ENCODE measurements at places on chromosomes 3 and 15. TPM values are rescaled to one million over a fixed set of nuclear protein-coding genes. Genes with fewer than 3 reads are reported as not detected.

DNA sequence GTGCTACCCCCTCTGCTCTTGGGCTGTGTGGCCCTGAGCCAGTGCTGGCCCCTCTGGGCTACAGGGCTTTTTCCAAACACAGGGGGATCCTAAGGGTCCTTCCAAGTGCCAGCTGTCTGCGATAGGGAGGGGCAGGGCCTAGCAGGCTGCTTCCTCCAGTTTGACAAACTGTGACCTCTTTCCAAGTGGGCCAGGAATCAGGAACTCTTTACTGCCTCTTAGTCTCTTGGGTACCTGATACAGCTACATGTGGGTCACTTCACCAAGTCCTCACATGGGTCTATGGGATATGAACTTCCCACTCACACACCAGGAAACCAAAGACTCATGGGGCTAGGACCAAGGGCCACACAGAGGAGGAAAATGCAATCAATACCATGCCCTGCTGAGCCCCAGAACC, 25.4 kb downstream of the SEC61A1 start:
- no peak for DNase-seq
- no peak overlapping the region for H3K4me3 ChIP-seq
- no peaks in the 10 kb centered on the region for H3K36me3 ChIP-seq
- no peaks in the 10 kb centered on the region for H3K27me3 ChIP-seq
- no peak overlapping the region for H3K27ac ChIP-seq

DNA sequence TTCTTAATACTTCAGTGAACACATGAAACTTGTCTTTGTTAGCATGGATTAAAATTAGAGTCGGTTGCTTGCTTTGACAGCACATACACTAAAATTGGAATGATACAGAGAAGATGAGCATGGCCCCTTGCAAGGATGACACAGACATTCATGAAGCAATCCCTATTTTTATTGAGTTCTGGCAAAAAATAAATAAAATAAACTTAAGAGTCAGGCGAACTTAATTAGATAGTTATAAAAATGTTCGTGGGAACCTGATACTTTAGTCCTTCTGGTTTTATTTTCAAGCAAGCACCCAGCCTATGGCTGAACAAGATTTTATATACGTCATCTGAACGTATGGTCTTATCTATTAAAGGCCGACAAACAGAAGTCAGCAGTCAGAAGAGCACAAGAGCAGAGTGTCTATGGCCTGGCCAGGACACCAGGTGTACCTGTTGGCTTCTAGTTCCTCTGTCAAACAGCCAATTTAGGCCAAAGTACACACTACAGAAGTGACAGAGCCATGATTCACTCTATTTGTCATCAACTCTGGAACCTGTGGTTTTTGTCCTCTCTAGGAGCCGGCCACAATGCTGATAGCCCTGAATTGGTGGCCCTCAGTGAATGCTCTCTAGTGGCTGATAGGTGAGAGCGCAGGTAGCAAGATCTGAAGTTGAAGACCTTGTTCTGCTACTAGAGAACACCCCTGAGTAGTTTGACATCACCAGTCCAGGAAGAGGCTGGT, 64.3 kb downstream of the LEO1 start:
- no peaks in the 10 kb centered on the region for H3K27me3 ChIP-seq
- no peak overlapping the region for H3K4me3 ChIP-seq
- H3K27ac ChIP-seq = peak overlapping the region; percentile 6
- H3K36me3 ChIP-seq = no peaks in the 10 kb centered on the region
- no peaks in the 10 kb centered on the region for H3K4me1 ChIP-seq

DNA sequence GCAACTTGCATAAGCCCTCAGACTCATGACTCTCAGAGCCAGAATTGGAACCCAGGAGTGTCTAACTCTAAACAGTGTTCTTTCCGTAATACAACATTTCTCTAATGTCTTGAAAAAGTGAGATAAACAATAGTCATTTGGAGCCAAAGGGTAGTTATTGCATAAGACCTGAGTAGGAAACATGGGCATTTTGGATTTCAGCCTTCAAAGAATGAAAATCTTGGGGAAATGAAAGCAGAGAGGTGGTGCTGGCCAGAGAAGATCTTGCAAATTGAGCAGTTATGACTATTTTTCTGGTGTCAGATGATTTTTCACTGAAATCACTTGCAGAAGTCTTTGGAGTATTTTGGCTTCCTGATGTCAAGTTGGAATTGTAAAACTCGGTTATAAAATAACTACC, 379.4 kb downstream of the DIPK2A start:
- H3K27me3 ChIP-seq = no peaks in the 10 kb centered on the region
- no peak for DNase-seq
- H3K27ac ChIP-seq = no peak overlapping the region
- no peak overlapping the region for H3K4me3 ChIP-seq

- H3K27ac ChIP-seq = peak overlapping the region; percentile 81
- peaks cover 13% of the 10 kb centered on the region for H3K36me3 ChIP-seq
- no peaks in the 10 kb centered on the region for H3K27me3 ChIP-seq
- DNase-seq = no peak
These were observed 25.5 kb downstream of the SETD5 start for GRCh38 chr3:9422712-9423424.

The CHRD gene
- polyA plus RNA-seq = 23.3 TPM

- H3K27ac ChIP-seq = no peak overlapping the region
- H3K27me3 ChIP-seq = no peaks in the 10 kb centered on the region
- H3K36me3 ChIP-seq = no peaks in the 10 kb centered on the region
- DNase-seq = no peak
- no peaks in the 10 kb centered on the region for H3K4me1 ChIP-seq
- H3K4me3 ChIP-seq = no peak overlapping the region
These were observed 136.1 kb upstream of the CNTN4 start for GRCh38 chr3:1962396-1963088.

DNA sequence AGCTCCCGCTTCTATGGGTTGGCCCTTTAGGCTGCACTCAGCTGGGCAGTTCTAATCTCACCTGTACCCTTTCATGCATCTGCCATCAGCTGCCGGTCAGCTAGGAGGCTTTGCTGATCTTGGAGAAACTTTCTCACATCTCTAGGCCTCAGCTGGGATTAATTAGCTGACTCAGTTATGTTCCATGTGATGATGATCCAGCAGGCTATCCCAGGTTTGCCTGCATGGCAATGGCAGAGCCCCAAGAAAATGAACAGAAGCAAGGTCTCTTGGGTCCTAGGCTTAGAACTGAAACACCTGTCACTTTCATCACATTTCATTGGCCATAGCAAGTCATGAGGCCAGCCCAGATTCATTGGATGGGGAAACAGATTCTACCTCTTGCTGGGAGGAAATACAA, 304.6 kb upstream of the TBC1D5 start:
- no peak for DNase-seq
- H3K4me3 ChIP-seq = no peak overlapping the region
- H3K36me3 ChIP-seq = no peaks in the 10 kb centered on the region

GRCh38 chr3:32155117-32155516, 48.7 kb downstream of the GPD1L start:
- no peak overlapping the region for H3K4me3 ChIP-seq
- no peak for DNase-seq
- no peaks in the 10 kb centered on the region for H3K4me1 ChIP-seq
- H3K36me3 ChIP-seq = peaks cover 10% of the 10 kb centered on the region

GRCh38 chr3:133040696-133041523, 2.7 kb downstream of the TMEM108 start:
- no peak overlapping the region for H3K27ac ChIP-seq
- H3K36me3 ChIP-seq = no peaks in the 10 kb centered on the region
- H3K4me1 ChIP-seq = no peaks in the 10 kb centered on the region
- H3K27me3 ChIP-seq = no peaks in the 10 kb centered on the region
- peak; percentile 58 for DNase-seq

- no peaks in the 10 kb centered on the region for H3K27me3 ChIP-seq
- H3K4me3 ChIP-seq = no peak overlapping the region
- H3K36me3 ChIP-seq = no peaks in the 10 kb centered on the region
- DNase-seq = no peak
These were observed 101.4 kb downstream of the TNIK start for GRCh38 chr3:171358881-171359198.

DNA sequence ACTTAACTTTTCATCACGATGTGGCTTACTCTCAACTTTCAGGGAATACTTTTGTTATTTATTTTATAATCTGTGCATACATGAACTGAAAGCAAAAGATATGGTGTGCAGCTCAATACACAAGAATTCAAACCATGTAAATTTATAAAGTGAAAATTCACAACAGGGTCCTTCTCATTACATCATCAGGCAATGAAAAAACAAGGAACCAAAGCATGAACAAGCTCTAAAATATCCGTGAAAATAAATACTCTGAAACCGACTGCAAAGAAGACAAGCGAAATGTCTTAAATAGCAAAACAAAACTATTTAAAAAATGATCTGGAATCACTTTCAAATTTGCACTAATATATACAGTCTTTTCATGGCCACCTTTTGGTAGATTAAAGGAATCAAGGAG, 28.9 kb downstream of the GNB5 start:
- no peaks in the 10 kb centered on the region for H3K27me3 ChIP-seq
- no peaks in the 10 kb centered on the region for H3K4me1 ChIP-seq
- no peaks in the 10 kb centered on the region for H3K36me3 ChIP-seq

DNA sequence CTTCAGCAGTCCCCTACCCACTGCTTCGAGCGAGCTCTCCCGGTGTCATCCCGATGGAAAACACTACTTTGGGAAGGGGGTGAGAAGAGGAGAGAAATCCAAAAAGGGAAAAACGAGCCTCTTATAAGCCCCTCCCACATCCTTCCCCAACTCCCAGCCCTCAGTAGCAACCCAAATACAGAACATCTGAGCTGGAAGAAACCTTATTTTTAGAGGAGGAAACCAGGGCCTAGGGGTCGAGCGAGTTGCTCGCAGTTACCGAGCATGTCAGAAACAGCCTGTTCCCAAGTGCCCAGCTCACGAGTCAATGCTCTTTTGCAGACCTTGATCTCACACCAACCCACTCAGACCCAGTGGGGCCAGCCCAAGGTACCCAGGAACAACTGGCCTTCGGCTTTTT, 14.2 kb downstream of the RBPMS2 start:
- H3K4me3 ChIP-seq = no peak overlapping the region
- DNase-seq = no peak
- no peaks in the 10 kb centered on the region for H3K4me1 ChIP-seq
- no peaks in the 10 kb centered on the region for H3K27me3 ChIP-seq
- H3K27ac ChIP-seq = no peak overlapping the region
- H3K36me3 ChIP-seq = no peaks in the 10 kb centered on the region

GRCh38 chr15:25946241-25946805, 83.2 kb upstream of the ATP10A start:
- no peaks in the 10 kb centered on the region for H3K36me3 ChIP-seq
- DNase-seq = no peak
- no peak overlapping the region for H3K27ac ChIP-seq
- H3K4me3 ChIP-seq = no peak overlapping the region
- H3K4me1 ChIP-seq = no peaks in the 10 kb centered on the region

- H3K4me3 ChIP-seq = no peak overlapping the region
- H3K27me3 ChIP-seq = no peaks in the 10 kb centered on the region
- H3K4me1 ChIP-seq = peaks cover 7% of the 10 kb centered on the region
- no peaks in the 10 kb centered on the region for H3K36me3 ChIP-seq
- no peak for DNase-seq
- no peak overlapping the region for H3K27ac ChIP-seq
These were observed 20.1 kb downstream of the IFT57 start for GRCh38 chr3:108202080-108202479.

DNA sequence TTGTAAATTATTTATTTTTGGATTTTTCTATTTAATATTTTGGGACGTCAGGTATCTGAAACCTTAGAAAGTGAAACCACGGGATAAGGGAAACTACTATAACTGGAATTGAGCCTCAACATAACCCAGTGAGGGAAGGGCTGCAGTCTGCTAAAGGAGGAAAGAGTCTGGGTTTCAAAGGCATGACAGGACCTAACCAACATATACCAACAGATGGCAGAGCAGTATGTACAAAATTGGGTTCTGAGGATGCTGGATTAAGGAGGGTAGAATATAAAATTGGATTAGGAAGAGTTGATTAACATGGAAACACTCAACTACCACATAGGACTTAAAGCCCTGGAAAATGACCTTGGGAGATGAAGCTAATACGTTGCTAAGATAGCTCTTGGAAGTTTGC, 603.5 kb downstream of the MECOM start:
- no peak overlapping the region for H3K27ac ChIP-seq
- no peaks in the 10 kb centered on the region for H3K36me3 ChIP-seq
- no peaks in the 10 kb centered on the region for H3K27me3 ChIP-seq
- no peak overlapping the region for H3K4me3 ChIP-seq

The CCR9 gene
- polyA plus RNA-seq = not detected

- no peak overlapping the region for H3K27ac ChIP-seq
- H3K27me3 ChIP-seq = no peaks in the 10 kb centered on the region
- no peak overlapping the region for H3K4me3 ChIP-seq
- DNase-seq = no peak
- H3K4me1 ChIP-seq = no peaks in the 10 kb centered on the region
- no peaks in the 10 kb centered on the region for H3K36me3 ChIP-seq
These were observed 245.0 kb downstream of the UACA start for GRCh38 chr15:70518201-70519003.

GRCh38 chr3:156539051-156539450, 15.9 kb downstream of the SSR3 start:
- H3K27me3 ChIP-seq = no peaks in the 10 kb centered on the region
- no peak for DNase-seq
- H3K4me3 ChIP-seq = no peak overlapping the region

The ABTB1 gene
- 45.3 TPM for polyA plus RNA-seq

GRCh38 chr3:8702560-8702959, 31.0 kb upstream of the CAV3 start:
- DNase-seq = no peak
- no peak overlapping the region for H3K4me3 ChIP-seq
- no peaks in the 10 kb centered on the region for H3K27me3 ChIP-seq
- no peak overlapping the region for H3K27ac ChIP-seq

The SYNM gene
- 3.3 TPM for polyA plus RNA-seq

GRCh38 chr3:44184319-44184953, 57.2 kb upstream of the TOPAZ1 start:
- no peaks in the 10 kb centered on the region for H3K4me1 ChIP-seq
- no peak overlapping the region for H3K27ac ChIP-seq
- no peaks in the 10 kb centered on the region for H3K27me3 ChIP-seq
- DNase-seq = no peak
- H3K36me3 ChIP-seq = no peaks in the 10 kb centered on the region

- no peaks in the 10 kb centered on the region for H3K36me3 ChIP-seq
- no peaks in the 10 kb centered on the region for H3K4me1 ChIP-seq
- no peaks in the 10 kb centered on the region for H3K27me3 ChIP-seq
- H3K27ac ChIP-seq = no peak overlapping the region
- peak overlapping the region; percentile 46 for H3K4me3 ChIP-seq
These were observed 2.5 kb downstream of the RORA start for GRCh38 chr15:61226361-61227256.

- H3K36me3 ChIP-seq = no peaks in the 10 kb centered on the region
- no peak overlapping the region for H3K4me3 ChIP-seq
- no peak for DNase-seq
- no peaks in the 10 kb centered on the region for H3K27me3 ChIP-seq
These were observed 188.7 kb upstream of the TBC1D5 start for GRCh38 chr3:17931131-17931530.

DNA sequence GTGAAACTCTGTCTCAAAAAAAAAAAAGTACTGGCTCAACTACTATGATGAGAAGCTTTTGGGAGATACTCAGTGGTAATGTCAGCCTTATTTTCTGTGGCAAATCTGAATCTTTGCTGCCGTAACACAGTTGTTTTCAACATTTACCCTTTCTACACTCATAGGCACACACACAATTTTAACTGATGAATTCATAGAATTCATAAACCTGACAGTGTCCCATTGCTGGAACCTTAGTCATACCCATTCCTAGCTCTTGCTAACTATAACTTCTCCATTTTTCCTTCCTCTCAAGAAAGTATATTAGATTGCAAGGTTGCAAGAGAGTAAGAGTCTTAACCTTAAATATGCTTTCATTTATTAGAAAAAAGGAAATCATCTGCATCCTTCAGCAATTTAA, 496.6 kb downstream of the FHIT start:
- H3K36me3 ChIP-seq = no peaks in the 10 kb centered on the region
- H3K4me3 ChIP-seq = no peak overlapping the region
- H3K4me1 ChIP-seq = no peaks in the 10 kb centered on the region
- H3K27ac ChIP-seq = no peak overlapping the region
